ENCODE measurements at places on chromosomes 5 and 9. TPM values are rescaled to one million over a fixed set of nuclear protein-coding genes. Genes with fewer than 3 reads are reported as not detected.
A peak's percentile ranks its signal among the peaks of the same experiment; 100 is the strongest.

DNA sequence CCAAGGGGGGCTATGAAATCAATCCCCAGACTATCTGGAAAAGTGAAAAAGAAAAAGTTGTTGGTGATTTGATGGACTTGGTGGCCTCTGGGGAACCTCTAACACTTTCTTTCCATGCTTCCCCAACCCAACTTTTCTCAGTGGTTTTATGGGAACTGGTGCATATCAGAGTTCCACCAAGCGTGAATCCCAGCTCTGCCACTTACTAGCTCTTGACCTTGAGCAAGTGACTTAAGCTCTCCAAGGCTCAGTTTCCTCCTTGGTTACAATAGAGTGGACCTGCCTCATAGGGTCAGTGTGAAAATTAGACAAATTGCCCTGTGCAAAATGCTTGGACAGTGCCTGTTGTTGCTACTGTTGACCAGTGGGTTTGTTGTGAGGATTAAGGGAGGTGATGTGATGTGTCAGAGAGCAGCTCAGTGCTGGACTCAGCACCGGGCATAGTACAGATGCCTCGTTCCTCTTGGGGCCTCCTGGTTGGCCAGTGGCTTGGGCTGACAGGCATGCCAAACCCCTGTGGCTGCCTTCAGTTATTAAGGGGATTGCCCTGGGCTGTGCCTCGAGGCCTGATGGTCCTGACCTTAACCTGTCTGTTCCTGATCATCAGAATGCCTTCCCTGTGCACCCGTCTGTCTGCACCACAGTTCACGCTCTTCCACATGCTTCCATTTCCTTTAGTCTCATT lies 49.3 kb downstream of the COL15A1 start:
- no peak for DNase-seq

DNA sequence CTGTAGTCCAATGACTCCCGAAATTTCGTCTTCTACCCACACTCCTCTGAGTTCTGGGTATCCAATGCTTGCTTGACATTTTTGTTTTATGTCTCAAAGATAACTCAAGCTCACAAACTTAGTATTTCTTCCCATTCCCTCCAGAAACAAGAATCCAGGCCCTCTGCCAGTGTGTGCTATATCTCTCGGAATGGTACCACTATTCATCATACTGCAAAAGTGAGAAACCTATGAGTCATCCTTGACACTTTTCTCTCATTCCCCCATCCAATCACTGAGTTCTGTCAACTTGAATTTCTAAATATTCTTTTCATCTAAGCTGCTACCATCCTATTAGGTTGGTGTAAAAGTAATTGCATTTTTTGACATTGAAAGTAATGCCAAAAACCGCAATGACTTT lies 9.8 kb downstream of the SLC12A2 start:
- no peak for DNase-seq

Gene CYLC2
- total RNA-seq, result not detected

GRCh38 chr5:22776285-22776684 lies 76.9 kb downstream of the CDH12 start:
- DNase-seq, result no peak

Gene PRDM9
- total RNA-seq, result not detected

Gene KCNV2
- not detected for total RNA-seq

- DNase-seq, result no peak
These were observed 233.6 kb upstream of the TRPC7 start for GRCh38 chr5:136598802-136599404.

DNA sequence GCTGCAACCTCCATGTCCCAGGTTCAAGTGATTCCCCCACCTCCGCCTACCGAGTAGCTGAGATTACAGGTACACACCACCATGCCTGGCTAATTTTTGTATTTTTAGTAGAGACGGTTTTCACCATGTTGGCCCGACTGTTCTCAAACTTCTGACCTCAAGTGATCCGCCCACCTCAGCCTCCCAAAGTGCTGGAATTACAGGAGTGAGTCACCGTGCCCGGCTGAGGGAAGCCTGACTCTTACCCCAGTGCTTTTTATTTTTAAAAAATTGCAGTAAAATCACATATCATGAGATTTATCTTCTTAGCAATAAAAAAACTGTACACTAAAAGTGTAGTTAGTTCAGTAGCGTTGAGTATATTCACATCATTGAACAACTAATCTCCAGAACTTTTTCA lies 105.3 kb downstream of the SLIT3 start:
- no peak for DNase-seq

Gene CCL28
- 0.11 TPM for total RNA-seq

GRCh38 chr9:133347515-133347984 lies 381 bp downstream of the MED22 start:
- peak; percentile 46 for DNase-seq

DNA sequence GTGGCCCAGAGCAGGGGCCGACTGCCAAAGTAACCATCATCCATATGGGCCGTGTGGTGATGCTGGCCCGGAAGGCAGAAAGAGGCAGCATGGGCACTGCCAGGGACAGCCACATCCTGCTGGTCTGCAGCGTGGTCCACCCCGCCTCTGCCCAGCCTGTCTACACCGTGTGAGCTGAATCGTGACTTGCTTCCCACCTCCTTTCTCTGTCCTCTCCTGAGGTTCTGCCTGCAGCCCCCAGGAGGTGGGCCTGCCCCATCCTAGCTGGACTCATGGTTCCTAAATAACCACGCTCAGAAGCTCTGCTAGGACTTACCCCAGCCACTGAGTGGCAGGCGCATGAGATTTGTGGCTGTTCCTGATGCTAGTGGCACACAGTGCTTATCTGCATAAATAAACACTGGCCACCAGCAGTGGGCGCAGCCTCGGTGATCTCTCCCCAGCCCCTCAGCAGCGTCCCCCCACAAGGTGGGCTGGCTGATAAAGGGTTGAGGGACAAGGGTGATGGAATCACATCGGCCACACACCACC lies 22.6 kb upstream of the SUSD3 start:
- no peak for DNase-seq

Gene GLRA1
- not detected for total RNA-seq

- no peak for DNase-seq
These were observed 97.8 kb downstream of the ADAMTS12 start for GRCh38 chr5:33793836-33794549.

- DNase-seq, result no peak
These were observed 269.9 kb downstream of the PRR16 start for GRCh38 chr5:120734033-120734432.

DNA sequence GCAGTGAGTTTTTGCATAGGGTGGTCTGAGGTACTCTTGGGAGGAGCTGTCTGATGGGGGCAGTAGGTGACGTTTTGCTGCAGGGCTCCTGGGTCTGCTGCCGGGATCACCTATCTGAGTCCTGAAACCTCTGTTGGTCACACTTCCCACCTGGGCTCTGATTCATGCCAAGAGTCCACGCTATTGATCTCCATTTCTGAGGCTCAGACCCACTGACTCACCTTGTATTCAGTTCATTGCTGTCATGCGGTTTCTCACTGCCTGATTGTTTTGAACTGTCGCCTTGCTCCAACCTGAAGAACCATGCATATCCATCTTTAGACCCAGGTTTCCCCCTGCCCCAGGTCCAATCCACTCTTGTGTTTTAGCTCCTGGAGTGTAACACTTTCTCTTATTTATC lies 101.3 kb downstream of the NPR3 start:
- DNase-seq, result no peak

- no peak for DNase-seq
These were observed 234.2 kb upstream of the IRX2 start for GRCh38 chr5:2985718-2986117.

Gene UBE2QL1
- not detected for total RNA-seq

DNA sequence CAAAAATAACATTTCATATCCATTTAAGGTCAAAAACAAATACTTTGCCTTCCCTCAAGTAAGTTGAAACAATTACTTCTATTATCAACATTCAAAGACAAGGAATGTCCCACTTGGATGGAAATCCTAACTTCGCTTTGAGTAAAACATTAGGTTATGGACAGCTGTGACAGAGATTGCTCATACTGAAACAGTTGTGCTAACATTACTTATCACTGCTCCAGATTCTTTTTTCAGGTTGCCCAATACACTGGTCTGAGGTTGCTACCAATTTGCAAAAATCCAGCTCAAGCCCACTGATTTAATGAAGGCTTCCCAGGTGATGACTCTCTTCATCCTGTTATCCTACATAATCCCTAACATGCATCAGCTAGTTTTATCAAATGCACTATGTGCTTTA lies 98.3 kb downstream of the UBAP2 start:
- DNase-seq, result no peak

Gene ADAMTS6
- 30.1 TPM for total RNA-seq

DNA sequence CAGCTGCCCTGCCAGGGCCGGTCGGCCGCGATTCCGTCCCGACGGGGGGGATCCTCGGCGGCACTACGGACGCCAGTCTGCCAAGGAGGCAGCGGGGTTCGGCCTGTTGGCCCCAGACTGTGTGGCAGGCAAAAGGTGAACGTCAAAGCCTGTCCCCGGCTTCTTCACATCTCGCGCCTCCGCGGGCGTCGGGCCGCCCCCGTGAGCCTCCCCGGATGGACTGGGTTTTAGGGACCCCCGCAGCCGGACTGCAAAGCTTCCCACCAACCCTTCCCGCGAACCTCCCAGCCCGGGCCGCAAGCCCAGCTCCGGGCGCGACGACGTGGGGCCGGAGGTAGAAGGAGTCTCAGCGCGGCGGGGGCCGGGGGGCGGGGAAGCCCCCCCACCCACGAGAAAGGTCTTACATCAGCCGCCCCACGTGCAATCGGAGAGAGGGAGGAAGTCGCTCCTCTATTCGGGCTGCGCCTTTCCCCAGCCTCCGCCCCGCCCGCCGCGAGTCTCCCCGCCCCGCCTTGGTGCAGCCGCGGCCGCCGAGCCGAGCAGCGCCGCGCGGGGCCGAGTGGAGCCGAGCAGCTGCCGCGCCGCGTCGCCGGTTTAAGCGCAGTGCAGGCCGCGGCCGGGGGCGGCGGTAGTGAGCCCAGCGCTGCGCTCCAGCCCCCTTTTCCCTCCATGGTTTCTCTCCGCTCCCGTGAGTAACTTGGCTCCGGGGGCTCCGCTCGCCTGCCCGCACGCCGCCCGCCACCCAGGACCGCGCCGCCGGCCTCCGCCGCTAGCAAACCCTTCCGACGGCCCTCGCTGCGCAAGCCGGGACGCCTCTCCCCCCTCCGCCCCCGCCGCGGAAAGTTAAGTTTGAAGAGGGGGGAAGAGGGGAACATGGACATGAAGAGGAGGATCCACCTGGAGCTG lies at the start of gene ANP32B:
TSS of gene ANP32B (plus strand) at position 659 of the 906 bp plus-strand sequence. CDS start at position 874, 215 bp downstream.
- peak; percentile 90 for DNase-seq

- peak; percentile 44 for DNase-seq
These were observed 324.6 kb downstream of the TMEM232 start for GRCh38 chr5:110401881-110402280.

Gene ELOVL7
- total RNA-seq, result 4.4 TPM
